Heart right ventricle (tissue), 16 donors: ENCODE measurements at places on chromosomes 3 and 15. TPM values are rescaled to one million over a fixed set of nuclear protein-coding genes. Genes with fewer than 3 reads are reported as not detected.

The IL17RD gene
- polyA plus RNA-seq: 1.3 TPM

The GADL1 gene
- polyA plus RNA-seq: 0.15 TPM

GRCh38 chr3:170128977-170129431, 52.5 kb downstream of the PHC3 start:
- DNase-seq: no peak
- H3K36me3 ChIP-seq: peaks cover 33% of the 10 kb centered on the region
- no peak overlapping the region for H3K4me3 ChIP-seq
- no peaks in the 10 kb centered on the region for H3K4me1 ChIP-seq

The RHCG gene
- not detected for polyA plus RNA-seq

DNA sequence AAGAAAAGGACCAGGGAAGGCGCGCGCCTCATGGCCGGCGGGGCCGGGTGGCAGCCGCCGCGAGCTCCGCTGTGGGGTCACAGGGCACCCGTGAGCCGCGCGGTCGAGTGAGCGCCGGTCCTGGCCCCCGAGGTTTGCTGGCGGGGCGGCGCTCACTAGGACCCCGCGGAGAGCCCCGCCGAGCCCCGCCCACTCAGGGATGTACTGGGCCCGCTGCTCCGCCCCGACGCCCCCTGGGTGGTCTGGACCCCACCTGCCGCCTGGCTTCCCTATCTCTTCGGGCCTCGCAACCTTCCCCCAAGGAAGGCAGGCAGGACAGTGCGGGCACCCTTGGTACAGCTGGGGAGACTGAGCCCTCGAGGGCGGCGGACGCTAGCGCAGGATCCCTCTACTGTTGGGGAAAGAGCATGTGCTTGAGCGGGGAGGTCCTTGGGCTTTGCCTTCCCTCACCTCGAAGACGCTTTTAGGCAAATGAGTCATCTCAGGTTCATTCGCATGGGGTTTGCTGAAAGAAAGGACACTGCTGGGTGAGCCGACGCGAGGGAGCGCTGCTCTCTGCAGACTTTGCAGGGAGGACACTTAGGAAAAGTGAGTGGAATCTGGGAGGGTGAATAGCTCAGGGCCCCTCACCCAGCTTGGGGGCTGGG, at the start of gene CHRNB4:
CHRNB4 (minus strand) TSS at position 109 of the 647 bp plus-strand sequence; CDS start at position 32, 77 bp downstream.
- no peak within 1 kb of the TSS for H3K27ac ChIP-seq
- peaks cover 5% of the 10 kb centered on the region for H3K27me3 ChIP-seq
- H3K4me1 ChIP-seq: peaks cover 8% of the 10 kb centered on the region
- DNase-seq: no peak
- H3K36me3 ChIP-seq: no peaks in the 10 kb centered on the region

The TM4SF18 gene
- polyA plus RNA-seq: 6.0 TPM

The ITGB5 gene
- 145 TPM for polyA plus RNA-seq

The UACA gene
- 75.4 TPM for polyA plus RNA-seq

DNA sequence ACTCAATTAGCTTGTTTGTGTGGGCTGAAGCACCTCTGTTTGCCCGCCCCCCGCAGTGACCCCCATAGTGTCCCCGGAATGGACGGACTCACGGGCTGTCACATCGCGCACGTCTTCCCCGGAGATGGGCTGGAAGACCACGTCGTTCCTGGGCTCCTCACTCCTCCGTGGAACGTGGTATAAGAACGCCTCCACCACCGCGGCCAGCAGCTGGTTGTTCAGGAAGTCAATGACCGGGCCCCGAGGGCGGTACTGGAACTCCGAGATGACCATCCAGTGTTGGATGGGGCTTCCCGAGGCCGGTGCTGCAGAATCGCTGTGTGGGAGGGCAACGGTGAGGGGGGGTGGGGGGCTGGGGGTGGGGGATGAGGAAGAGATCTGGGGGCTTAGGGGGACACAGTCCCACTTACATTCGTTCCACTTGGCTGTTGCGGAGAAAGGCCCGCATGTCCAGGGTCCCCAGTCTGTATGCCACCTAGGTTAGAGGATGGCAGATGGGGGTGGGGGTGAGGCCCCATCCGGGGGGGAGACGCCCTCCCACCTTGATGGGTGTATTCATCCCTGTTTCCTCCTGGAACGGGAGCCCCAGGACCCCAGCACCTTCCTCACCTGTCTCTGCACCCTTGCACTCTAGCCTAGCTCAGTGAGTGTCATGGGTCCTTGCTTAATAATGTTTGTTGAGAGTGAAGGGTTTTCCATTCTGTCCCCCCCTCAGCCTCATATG, 30.2 kb downstream of the MUC20 start:
- no peak overlapping the region for H3K27ac ChIP-seq
- H3K36me3 ChIP-seq: no peaks in the 10 kb centered on the region
- peaks cover 25% of the 10 kb centered on the region for H3K27me3 ChIP-seq
- no peak for DNase-seq
- no peak overlapping the region for H3K4me3 ChIP-seq
- no peaks in the 10 kb centered on the region for H3K4me1 ChIP-seq

- no peak overlapping the region for H3K27ac ChIP-seq
- H3K27me3 ChIP-seq: no peaks in the 10 kb centered on the region
- no peak for DNase-seq
- peaks cover 11% of the 10 kb centered on the region for H3K4me1 ChIP-seq
- no peak overlapping the region for H3K4me3 ChIP-seq
Measured at GRCh38 chr3:63918321-63918720, 6.1 kb upstream of the SCAANT1 start.

DNA sequence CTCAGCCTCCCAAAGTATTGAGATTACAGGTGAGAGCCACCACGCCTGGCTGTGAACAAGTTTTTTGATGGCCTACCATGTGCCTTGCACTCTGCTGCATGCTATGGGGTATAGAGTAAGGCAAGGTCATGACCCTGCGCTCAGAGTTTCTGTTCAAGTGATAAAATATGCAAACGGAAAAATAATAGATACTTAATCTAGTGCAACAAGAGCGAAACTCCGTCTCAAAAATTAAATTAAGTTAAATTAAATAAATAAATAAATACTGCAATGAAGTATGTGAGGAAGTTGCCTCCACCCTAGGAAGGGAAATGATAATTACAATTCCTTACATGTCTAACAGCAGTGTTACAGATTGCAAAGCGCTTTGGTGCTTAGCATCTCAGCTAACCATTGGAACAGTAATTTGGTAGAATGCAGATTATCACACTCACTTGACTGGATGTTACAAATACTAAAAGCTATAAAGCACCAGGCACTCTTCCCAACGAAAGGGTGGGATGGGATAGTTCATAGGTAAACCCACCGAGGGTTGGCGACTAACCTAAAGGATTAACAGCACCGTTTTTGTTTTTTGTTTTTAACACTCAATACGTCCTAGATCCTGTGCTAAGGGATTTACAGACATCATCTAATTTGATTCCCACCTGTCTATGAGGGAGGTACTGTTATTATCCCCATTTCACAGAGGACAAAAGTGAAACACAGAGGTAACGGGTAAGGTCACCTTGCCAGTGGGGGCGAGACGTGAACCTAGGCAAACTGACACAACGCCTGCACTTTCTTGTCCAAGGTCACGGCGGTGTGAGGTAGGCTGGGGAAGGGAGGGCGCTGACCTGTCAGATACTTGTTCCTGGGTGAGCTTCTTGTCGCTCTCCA, 793 bp upstream of the FANCD2 start:
- H3K27me3 ChIP-seq: no peaks in the 10 kb centered on the region
- H3K4me1 ChIP-seq: peaks cover 28% of the 10 kb centered on the region
- H3K4me3 ChIP-seq: peak overlapping the region; percentile 93
- DNase-seq: no peak
- H3K36me3 ChIP-seq: no peaks in the 10 kb centered on the region
- peak overlapping the region; percentile 89 for H3K27ac ChIP-seq

- H3K4me1 ChIP-seq: peaks cover 46% of the 10 kb centered on the region
- DNase-seq: no peak
- H3K27ac ChIP-seq: peak overlapping the region; percentile 100
- no peaks in the 10 kb centered on the region for H3K27me3 ChIP-seq
- H3K36me3 ChIP-seq: no peaks in the 10 kb centered on the region
- H3K4me3 ChIP-seq: peak overlapping the region; percentile 92
Measured at GRCh38 chr3:120093119-120093910, 932 bp downstream of the GSK3B start.

DNA sequence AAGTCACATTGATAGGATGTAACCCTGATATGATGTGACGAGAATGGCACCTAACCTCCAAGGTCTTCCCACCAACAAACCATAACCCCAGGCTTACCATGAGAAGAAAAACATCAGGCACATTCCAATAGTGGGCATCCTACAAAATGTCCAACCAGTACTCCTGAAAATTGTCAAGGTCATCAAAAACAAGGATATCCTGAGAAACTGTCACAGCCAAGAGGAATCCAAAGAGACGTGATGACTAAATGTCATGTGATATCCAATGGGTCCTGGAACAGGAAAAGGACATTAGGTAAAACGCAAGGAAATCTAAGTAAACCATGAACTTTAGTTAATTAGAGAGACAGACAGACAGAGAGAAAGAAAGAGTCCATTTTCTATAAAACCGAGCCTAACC, 2.3 kb upstream of the CYP1A2 start:
- no peak for DNase-seq
- H3K4me3 ChIP-seq: no peak overlapping the region

GRCh38 chr3:120567370-120568201, 28.6 kb upstream of the NDUFB4 start:
- no peaks in the 10 kb centered on the region for H3K36me3 ChIP-seq
- no peaks in the 10 kb centered on the region for H3K4me1 ChIP-seq
- H3K27ac ChIP-seq: peak overlapping the region; percentile 27
- no peak overlapping the region for H3K4me3 ChIP-seq

GRCh38 chr3:141575879-141576743, 89.3 kb downstream of the RASA2 start:
- H3K4me1 ChIP-seq: no peaks in the 10 kb centered on the region
- H3K27ac ChIP-seq: no peak overlapping the region
- no peak overlapping the region for H3K4me3 ChIP-seq
- no peak for DNase-seq
- H3K27me3 ChIP-seq: no peaks in the 10 kb centered on the region

The MEF2A gene
- 31.2 TPM for polyA plus RNA-seq

DNA sequence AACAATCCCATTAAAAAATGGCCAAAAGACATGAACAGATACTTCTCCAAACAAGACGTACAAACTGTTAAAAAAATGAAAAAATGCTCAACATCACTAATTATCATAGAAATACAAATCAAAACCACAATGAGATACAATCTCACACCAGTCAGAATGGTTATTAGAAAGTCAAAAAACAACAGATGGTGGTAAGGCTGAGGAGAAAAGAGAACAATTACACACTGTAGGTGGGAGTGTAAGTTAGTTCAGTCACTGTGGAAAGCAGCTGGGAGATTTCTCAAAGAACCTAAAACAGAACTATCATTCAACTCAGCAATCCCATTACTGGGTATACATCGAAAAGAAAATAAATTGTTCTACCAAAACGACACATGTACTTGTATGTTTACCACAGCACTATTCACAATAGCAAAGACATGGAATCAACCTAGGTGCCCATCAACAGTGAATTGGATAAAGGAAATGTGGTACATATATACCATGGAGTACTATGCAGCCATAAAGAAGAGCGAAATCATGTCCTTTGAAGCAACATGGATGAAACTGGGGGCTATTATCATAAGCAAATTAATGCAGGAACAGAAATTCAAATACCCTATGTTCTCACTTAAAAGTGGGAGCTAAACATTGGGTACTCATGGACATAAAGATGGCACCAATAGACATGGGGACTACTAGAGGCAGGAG, 51.5 kb downstream of the MYO1E start:
- no peaks in the 10 kb centered on the region for H3K36me3 ChIP-seq
- H3K4me3 ChIP-seq: no peak overlapping the region
- H3K27ac ChIP-seq: no peak overlapping the region
- H3K4me1 ChIP-seq: peaks cover 10% of the 10 kb centered on the region

GRCh38 chr3:55158345-55158744, 230.5 kb upstream of the LRTM1 start:
- no peaks in the 10 kb centered on the region for H3K4me1 ChIP-seq
- no peak for DNase-seq
- H3K27ac ChIP-seq: no peak overlapping the region
- H3K27me3 ChIP-seq: peaks cover 5% of the 10 kb centered on the region
- H3K36me3 ChIP-seq: no peaks in the 10 kb centered on the region
- no peak overlapping the region for H3K4me3 ChIP-seq

- H3K4me1 ChIP-seq: peaks cover 24% of the 10 kb centered on the region
- peak overlapping the region; percentile 45 for H3K27ac ChIP-seq
- H3K27me3 ChIP-seq: no peaks in the 10 kb centered on the region
- no peak overlapping the region for H3K4me3 ChIP-seq
- DNase-seq: peak; percentile 29
Measured at GRCh38 chr3:141680620-141681389, 57.3 kb upstream of the RNF7 start.

- H3K27me3 ChIP-seq: no peaks in the 10 kb centered on the region
- H3K36me3 ChIP-seq: no peaks in the 10 kb centered on the region
- H3K4me3 ChIP-seq: no peak overlapping the region
- peaks cover 31% of the 10 kb centered on the region for H3K4me1 ChIP-seq
- H3K27ac ChIP-seq: no peak overlapping the region
- DNase-seq: no peak
Measured at GRCh38 chr3:58175187-58175436, 35.7 kb downstream of the DNASE1L3 start.

DNA sequence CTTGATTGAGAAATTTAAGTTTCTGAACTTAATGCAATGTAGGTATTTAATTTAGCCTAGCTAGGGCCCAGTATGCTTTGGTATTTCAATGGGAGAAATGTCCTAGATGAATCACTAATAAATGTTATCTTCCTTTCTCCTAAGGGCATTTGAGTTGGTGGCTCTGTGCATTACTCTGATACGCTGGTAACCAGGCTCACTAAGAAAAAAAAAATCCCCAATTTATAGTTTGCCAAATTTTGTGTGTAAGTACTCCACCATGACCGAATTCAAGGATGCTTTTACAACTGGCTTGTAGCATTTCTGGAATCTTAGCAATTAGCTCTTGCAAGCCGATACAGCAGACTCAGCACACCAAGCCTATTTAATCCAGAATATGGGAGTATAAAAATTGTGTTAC, 94.6 kb upstream of the LPP start:
- no peaks in the 10 kb centered on the region for H3K27me3 ChIP-seq
- no peak for DNase-seq
- H3K36me3 ChIP-seq: no peaks in the 10 kb centered on the region
- no peaks in the 10 kb centered on the region for H3K4me1 ChIP-seq
- no peak overlapping the region for H3K4me3 ChIP-seq

GRCh38 chr3:182323898-182324297, 469.4 kb upstream of the ATP11B start:
- no peak overlapping the region for H3K27ac ChIP-seq
- H3K4me1 ChIP-seq: no peaks in the 10 kb centered on the region
- no peaks in the 10 kb centered on the region for H3K36me3 ChIP-seq
- no peak overlapping the region for H3K4me3 ChIP-seq
- no peak for DNase-seq
- H3K27me3 ChIP-seq: no peaks in the 10 kb centered on the region

GRCh38 chr15:74045184-74045583, 37.2 kb downstream of the GOLGA6A start:
- no peaks in the 10 kb centered on the region for H3K36me3 ChIP-seq
- no peak for DNase-seq
- H3K27ac ChIP-seq: no peak overlapping the region
- H3K4me1 ChIP-seq: peaks cover 19% of the 10 kb centered on the region
- no peaks in the 10 kb centered on the region for H3K27me3 ChIP-seq

- H3K4me3 ChIP-seq: no peak overlapping the region
- H3K36me3 ChIP-seq: no peaks in the 10 kb centered on the region
- no peaks in the 10 kb centered on the region for H3K27me3 ChIP-seq
- H3K4me1 ChIP-seq: no peaks in the 10 kb centered on the region
Measured at GRCh38 chr3:57397175-57398026, 104.9 kb upstream of the ASB14 start.

The EIF2B5 gene
- polyA plus RNA-seq: 30.6 TPM
